ENCODE measurements at places on chromosomes 1 and 21.
A peak's percentile ranks its signal among the peaks of the same experiment; 100 is the strongest.

GRCh38 chr1:213988507-213989001, 781 bp downstream of the PROX1 start:
- peak; percentile 46 for DNase-seq

- no peak for DNase-seq
Measured at GRCh38 chr1:40750451-40750908, 33.1 kb upstream of the KCNQ4 start.

GRCh38 chr1:168287237-168287664, 6.6 kb downstream of the TBX19 start:
- no peak for DNase-seq

- no peak for DNase-seq
Measured at GRCh38 chr1:10852486-10852885, 56.0 kb upstream of the CASZ1 start.

GRCh38 chr1:84379138-84379916, 19.0 kb upstream of the DNASE2B start:
- DNase-seq, result no peak

GRCh38 chr1:35298464-35298863, 30.0 kb downstream of the ZMYM4 start:
- peak; percentile 55 for DNase-seq

DNA sequence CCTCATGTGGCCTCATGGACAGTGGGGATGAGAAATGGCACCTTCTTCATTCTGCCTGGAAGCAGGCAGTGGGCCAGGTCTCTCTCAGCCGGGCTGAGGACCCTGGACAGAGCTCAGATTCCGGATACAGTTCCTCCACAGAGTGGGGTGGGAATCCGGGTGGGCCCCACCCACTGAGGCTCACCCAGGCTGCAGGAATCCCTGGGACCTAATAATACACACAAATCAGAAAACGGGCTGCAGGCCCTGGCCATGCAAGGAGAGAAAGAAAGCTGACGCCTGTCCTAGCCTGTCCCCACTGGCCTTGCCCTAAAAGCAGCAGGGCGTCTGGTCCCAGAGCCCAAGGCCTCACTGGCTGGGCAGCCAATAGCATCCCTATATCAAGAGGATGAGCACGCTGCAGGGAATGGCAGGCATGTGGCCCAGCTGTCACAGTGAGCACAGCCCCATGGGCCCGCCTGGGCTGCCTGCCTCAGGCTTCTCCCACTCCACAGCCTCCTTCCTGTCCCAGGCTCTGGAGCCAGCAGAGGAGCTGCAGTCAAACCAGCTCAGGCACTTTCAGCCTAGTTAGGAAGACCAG, 25.3 kb downstream of the ACTA1 start:
- no peak for DNase-seq
